NCI-H187 (cell line): ENCODE measurements at places on chromosomes 6 and 20.

DNA sequence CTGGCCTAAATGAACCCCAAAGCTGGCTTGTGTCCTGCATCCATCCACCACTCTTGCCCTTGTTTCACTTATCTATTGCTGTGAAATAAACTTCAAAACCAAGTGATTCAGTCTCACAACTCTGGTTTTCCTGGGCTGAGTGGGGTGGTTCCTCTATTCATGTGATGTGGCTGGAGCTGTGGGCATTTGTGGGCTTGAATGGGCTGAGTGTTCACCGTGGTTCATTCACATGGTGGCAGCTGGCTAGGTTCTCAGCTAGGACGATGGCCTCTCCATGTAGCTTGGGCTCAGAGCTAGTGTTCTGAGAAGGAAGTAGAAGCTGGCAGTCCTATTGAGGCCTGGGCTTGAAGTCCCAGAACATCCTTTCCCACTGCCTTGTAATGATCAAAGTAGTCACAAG lies 30.4 kb downstream of the FKBP1A start:
- no peak for DNase-seq

DNA sequence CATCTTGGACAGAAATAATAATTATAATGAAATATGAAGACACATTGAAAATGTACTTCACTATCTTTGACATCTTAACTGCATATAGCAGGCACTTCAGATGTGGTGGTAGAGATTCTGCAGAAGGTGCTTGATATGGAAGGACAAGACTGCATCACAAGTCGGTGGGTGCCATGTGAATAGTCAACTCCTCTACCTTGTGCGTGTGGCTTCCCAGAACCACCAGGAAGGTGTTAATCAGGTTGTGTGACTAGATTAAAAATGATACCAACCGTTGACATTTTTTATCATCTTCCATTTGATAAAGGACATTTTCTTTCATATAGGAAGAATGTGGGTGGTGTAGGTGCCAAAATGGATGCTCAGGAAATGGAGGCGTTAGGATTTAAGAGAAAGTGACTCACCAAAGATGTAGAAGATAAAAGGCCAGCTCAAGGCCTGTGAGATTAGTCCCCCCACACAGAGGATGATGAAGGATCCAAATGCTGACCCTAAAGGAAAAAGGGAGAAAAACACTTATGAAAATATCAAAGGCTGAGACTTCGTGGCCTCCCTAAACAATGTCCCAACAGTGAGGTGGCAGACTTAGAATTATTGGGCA lies 12.3 kb downstream of the SLC17A2 start:
- DNase-seq, result no peak

DNA sequence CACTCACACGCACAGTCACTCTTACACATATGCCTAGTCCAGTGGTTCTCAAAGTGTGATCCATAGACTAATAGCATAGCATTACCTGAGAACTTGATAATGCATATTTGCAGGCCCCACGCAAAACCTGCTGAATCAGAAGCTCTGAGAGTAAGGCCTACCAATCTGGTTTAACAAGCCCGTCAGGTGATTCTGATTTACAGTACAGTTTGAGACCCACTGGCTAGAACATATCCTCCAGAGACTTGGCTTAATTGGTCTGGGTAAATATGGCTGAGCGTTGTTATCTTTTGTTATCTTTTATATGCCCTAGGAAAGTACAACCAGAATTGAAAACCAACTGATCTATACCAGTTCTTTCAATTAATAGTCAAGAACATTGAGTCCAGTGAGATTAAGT lies 9.6 kb downstream of the TSPYL4 start:
- no peak for DNase-seq

DNA sequence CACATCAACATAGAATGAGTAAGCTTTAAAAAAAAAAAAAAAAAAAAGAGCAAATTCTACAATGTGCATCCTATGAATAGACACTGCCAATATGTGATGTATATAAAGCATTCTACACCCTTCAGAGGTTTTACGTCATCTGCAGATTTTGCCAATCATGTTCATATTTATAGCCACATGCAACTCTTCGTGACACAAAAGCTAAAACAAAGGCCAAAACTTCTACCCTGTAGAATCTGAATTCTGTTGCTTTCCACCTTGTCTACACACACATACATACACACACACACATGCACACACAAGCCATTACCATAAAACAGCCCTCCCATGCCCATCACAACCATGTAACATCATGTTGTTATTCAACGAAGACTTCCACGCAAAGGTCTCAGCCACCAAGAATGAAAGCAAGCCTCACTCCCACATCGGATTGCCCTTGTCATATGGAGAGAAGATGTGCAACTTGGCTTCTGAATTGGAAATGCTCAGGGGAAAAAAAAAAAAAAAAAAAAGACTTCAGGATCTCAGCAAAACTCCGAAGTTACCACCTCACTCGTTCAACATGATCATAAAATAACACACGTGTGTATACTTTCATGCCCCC lies 479.4 kb upstream of the JARID2 start:
- no peak for DNase-seq

DNA sequence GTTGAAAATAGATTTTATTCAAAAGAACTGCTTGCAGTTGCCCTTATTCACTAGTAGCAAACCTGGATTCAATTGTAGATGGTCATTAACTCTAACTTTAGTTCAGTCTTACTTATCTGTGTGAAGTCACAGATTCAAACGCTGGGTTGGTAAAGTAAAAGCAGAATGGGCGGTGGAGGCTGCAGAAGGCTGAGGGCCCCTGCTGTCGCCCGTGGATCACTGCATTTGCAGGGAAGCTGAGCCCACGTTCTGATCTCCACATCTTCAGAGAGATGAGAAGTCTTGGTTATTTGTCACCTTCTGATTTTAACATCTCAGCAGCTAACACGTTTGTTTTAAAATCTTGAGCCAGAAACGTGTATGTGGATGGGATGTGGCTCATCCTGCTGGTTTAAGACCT lies 75.1 kb downstream of the SNX9 start:
- DNase-seq, result no peak

DNA sequence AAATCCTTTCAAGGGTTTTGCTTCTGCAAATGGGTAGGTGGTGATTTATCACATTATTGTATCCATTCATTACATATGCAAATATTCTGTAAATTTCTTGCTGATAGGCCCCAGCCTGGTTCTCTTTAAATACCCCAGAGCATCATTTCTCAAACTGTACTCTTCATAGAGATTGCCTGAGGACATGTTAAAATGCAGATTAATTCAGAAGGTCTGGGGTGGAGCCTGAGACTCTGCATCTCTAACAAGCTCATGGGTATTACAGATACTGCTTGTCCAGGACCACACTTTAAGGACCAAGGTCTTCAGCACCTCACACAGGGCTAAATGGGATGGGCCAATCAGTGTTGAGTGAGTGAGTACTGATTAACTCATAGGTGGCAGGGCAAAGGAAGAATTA lies 46.3 kb downstream of the PKHD1 start:
- no peak for DNase-seq

GRCh38 chr20:32056708-32057483 lies 4.9 kb downstream of the HCK start:
- DNase-seq, result no peak

- DNase-seq, result no peak
These were observed 108.6 kb downstream of the VIP start for GRCh38 chr6:152859225-152859624.

DNA sequence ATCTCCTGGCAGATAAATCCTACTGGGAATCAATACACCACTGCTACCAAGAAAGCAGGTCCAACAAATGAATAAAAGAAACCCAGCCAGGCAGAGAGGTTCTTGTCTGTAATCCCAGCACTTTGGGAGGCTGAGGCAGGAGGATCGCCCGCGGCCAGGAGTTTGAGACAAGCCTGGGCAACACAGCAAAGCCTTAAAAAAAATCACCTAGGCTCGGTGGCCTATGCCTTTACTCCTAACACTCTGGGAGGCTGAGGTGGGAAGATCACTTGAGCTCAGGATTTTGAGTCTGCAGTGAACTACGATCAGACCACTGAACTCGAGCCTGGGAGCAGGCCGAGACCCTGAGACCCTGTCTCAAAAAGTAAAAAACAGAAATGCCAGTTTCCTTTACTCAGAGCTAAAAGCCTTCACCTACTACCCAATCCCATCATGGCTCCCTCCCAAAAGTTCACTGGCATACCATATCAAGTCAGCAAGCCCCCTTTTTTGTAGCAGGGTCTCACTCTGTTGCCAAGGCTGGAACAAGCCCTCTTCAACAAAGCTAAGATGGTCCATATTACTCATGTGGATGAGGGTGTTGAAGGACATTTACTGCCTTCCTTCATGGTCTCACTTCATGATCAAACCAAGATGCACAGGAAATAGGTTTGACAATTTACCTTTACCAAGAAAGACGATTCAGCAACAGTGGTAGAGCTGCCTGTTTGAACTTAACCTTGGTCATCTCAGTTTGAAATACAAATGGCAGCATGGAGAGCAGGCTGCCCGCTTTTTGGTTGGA lies 5.3 kb downstream of the SNX5 start:
- no peak for DNase-seq

GRCh38 chr6:16632101-16632500 lies 129.2 kb downstream of the ATXN1 start:
- DNase-seq, result no peak

GRCh38 chr20:23508449-23509229 lies 17.7 kb downstream of the CST8 start:
- DNase-seq, result no peak

DNA sequence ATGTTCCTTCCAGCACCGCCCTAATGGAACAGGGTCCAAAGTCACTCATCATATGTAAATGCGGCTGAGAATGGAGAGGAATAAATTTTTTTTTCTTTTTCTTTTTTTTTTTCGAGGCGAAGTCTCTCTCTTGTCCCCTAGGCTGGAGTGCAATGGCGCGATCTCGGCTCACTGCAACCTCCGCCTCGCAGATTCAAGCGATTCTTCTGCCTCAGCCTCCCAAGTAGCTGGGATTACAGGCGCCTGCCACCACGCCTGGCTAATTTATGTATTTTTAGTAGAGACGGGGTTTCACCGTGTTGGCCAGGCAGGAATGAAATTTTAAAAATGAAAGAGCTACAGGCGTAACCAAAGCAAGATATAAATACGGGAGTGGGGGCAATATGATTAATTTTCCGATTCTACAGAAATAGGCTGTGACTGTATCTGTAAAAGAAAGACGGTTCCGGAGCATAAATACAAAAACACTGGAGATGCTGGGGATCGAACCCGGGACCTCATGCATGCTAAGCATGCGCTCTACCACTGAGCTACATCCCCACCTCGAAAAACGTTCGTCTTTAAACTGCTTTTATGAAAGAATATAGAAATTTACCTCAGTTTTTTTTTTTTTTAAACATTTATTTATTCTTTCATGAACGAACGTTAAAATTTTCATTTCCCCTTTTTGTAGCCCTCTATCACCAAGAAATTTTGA lies 132.2 kb downstream of the GPX5 start:
- no peak for DNase-seq

- DNase-seq, result no peak
These were observed 121.8 kb upstream of the FOXO3 start for GRCh38 chr6:108438918-108439317.

- no peak for DNase-seq
These were observed 154.5 kb downstream of the CFAP61 start for GRCh38 chr20:20206788-20207187.

DNA sequence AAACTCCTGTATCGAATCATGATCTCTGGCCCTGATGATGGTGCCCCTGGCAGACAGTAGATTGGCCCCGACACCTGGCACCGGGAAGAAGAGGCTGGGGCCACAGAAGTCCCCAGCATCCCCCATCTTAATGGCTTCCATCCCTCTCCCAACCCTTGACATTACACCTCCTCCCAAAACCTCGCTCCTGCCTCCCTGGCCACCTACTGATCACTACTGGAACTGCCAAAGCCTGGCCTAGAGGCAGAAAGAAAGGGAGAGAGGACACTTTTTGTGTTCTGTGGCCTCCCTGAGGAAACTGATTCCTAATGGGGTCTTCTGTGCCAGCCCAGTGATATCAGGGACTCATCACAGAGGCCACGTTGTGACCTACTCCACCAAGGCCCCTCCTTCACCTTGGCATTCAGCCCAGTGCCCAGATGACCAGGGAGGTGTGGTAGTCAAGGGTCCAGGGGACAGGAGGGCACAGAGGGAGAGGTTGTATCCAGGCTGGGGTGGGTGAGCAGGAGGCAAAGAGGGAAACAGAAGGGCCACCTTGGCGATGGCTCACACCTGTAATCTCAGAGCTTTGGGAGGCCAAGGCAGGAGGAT lies 6.1 kb downstream of the C20orf173 start:
- DNase-seq, result no peak

GRCh38 chr6:106560996-106561685 lies 68.2 kb downstream of the RTN4IP1 start:
- no peak for DNase-seq

DNA sequence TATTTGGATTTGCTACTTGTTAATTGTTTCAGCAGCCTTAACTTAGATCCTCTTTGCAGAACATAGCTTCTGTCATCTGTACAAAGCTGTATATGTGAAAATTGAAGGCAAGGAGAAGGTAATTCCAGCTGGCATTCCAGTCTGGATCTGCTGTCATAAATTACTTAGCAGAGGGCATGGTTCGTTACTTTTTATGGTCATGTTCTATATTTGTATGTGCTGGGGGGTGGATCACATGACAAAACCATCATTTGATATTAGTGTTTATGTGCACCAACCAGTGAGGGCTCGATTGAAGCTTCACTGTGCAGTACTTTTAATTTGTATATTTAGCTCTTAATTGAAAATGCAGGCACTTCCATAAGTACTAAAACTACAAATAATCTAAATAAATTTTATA lies 80.2 kb downstream of the CAP2 start:
- peak; percentile 64 for DNase-seq

DNA sequence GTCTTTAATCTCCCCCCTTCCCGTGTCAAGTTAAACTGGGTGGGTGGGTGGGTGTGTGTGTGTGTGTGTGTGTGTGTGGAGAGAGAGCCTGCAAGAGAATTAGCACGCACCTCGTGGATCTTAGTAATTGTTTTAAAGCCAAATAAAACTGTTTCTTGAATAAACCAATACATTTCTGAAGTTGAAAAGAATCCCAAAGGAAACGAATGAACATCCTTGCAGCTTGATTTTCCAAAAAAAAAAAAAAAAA lies 381 bp upstream of the BICRAL start:
- no peak for DNase-seq

GRCh38 chr6:5133943-5134342 lies 48.8 kb downstream of the PPP1R3G start:
- no peak for DNase-seq

DNA sequence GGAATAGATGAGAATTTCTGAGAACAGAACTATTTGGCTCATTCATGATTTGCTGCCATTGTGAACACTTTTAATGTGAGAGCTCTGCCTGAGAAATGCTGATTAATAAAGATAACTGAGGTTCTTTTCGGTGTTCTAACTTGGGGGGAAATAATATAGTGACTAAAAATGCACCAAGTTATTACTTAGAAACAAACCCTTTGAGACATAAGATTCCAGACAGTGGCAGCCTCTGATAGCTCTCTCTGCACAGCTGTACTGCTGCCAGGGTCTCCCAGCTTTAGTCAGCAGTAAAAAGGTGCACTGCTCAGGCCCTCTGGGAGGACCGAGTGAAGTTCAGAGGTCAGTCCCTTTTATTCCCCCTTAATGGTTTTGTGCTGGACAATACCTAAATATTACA lies 2.5 kb upstream of the PRDM1 start:
- DNase-seq, result no peak

GRCh38 chr6:79468116-79468515 lies 69.1 kb downstream of the LCA5 start:
- no peak for DNase-seq
